ENCODE measurements at places on chromosomes 4 and X. TPM values are rescaled to one million over a fixed set of nuclear protein-coding genes. Genes with fewer than 3 reads are reported as not detected.

HSFX3 gene
- total RNA-seq: not detected

RNF113A gene
- total RNA-seq: 31.1 TPM

STPG2 gene
- 0.17 TPM for total RNA-seq

CCKAR gene
- total RNA-seq: not detected

RNF175 gene
- total RNA-seq: not detected

AR gene
- 0.22 TPM for total RNA-seq

RNF150 gene
- not detected for total RNA-seq

RAB41 gene
- total RNA-seq: not detected

- DNase-seq: no peak
Observed at GRCh38 chr4:147076179-147076578, 130.5 kb upstream of the TTC29 start.

GRCh38 chrX:72110051-72110875 lies 21.5 kb downstream of the RTL5 start:
- no peak for DNase-seq

- DNase-seq: no peak
Observed at GRCh38 chrX:85109235-85109634, 105.6 kb downstream of the APOOL start.

DNA sequence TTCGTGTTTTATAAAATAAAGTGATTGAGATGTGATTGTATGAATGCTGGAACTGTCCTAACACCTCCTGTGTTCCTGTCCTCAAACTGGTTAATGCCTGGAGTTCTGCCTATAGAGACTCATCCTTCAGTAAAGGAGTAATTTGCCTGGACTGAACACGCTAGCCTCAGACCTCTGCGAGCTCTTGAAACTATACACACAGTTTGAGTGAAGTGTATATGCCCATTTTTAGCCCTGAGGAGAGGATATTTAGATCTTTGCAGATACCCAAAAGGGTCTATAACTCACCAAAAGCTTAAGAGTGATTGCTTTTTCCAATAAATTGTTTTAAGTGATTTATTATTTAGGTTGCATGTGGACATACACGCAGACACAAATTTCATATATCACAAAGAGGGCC lies 29.9 kb upstream of the STIM2 start:
- DNase-seq: no peak

- peak; percentile 56 for DNase-seq
Observed at GRCh38 chrX:74293343-74293946, 10.5 kb upstream of the ZCCHC13 start.

DNA sequence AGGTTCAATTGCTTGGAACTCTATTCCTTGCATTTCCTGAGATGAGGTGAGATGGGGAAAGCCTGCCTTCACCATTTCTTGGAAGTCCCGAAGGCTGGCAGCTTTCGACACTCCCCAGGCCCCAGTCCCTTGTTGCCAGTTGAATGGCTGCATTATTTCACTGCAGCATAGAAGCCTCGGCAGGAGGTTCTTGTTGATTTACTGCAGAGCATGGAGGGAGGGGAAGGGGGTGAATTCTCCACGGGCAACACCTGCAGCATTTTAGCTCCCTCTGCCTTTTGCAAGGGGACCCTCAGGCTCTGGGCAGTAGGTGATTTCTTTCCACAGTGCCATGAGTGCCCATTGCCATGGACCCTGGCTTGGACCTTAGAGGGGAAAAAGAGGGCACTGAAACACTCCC lies 10.7 kb upstream of the BCLAF3 start:
- DNase-seq: no peak

- DNase-seq: no peak
Observed at GRCh38 chr4:52576961-52577623, 82.0 kb downstream of the USP46 start.

- no peak for DNase-seq
Observed at GRCh38 chr4:136583567-136583966, 948.7 kb downstream of the PCDH18 start.

DNA sequence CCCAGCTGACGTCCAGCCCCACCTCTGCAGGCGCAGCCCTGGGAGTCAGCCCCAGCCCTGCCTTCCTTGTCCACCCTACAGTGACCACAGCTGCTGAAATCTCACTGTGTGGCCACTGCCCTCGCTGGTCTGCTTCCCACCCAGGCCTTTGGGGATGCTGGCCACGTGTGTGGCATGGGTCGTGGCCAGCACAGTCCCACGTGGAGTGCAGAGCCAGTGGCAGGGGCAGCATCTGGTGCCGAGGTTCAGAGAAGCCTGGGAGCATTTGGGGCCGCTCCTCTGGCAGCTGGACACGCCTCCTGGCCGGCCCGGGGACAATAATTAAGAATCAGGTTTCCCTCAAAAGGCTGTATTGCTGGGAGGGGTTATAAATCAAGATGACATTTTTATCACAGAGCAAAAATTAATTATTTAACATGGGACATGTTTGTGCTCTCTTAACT lies 92.1 kb downstream of the HMX1 start:
- DNase-seq: no peak

DNA sequence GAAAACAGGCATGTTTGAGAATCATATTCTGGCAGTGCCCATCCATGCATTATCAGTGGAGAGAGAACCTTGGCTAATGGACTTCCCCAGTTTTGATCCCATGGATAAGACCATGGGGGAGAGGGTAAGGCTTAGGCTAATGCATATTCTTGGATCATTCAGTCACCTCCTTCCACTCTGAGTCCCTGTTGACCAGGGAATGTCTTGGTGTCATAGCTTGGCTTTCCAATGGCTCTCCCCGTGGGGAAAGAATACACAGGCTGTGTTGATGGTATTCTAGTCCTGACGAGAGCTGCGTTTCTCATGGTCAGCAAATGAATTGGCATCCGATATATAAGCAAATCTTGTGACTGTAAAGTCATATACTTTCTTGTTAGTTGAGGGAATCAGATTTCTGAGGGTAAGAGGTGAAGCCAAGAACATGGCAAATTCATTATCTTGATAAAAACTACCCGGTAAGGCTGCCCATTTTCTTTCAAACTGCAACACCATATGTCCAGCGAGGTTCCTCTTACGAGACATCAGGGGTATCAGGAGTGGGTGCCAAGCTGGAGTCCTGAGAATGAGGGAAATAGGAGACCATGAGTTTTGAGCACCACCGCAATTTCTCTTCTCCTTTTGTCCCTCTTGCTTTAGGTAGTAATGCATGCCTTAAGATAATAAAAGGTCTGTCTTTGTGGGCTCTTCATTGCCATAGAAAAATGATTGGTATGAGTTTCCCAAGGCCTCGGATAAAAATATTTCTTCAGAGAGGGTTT lies 18.0 kb downstream of the RHOH start:
- DNase-seq: no peak

DNA sequence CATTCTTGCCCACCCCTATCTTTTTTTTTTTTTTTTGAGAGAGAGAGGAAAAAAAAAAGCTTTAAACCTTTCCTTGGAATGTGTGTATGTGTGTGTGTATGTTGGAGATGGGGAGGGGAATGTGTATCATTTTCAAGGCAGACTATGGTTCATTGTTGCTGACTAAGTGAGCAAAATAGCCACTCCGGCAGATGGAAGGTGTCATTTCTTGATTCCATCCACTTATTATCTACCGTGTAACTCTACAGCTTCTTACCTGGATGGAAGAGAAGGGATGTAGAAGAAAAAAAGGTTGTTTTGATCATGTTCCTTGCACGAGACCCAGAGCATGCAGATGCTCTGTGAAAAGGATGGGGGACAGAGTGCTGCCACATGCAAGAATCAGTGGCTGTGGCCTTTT lies 5.9 kb upstream of the GK2 start:
- DNase-seq: no peak

DNA sequence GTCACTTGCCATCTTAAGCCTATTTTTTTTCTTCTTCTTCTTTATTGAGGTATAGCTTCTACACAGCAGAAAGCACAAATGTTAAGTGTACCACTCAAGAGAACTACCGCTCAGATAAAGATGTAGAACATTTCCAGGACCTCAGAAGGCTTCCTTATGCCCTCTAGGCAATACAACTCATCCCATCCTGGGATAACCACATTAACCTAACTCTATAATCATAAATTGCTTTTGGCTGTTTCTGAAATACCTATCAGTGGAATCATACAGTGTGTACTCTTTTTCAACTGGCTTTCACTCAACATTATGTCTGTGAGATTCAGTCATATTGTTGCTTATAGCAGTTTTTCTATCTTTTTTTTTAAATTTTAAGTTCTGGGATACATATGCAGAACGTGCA lies 51.7 kb downstream of the ARFIP1 start:
- DNase-seq: no peak

- no peak for DNase-seq
Observed at GRCh38 chr4:15963576-15963975, 601 bp upstream of the FGFBP2 start.

Data from T-helper 17 cell (primary cell).